ENCODE measurements at places on chromosomes 7 and 10.

DNA sequence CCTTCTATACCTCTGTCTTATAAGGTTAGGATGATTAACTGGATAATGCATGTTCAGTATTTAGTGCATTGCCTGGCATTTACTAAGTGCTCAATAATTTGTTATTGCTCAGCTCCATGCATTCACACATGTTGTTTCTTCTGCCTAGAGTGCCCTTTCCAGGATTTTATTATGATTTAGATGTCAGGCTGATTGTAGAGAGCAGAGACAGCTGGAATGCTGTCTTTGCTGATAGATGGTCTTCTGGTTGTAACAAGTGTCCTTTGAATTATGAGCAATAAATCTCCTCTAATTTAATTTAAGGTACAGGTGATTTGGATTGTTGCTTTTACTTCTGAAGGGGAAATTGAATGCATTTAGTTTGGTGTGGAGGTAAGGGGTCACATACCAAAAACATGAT is 548.0 kb downstream of the MAGI2 start:
- no peak for DNase-seq

DNA sequence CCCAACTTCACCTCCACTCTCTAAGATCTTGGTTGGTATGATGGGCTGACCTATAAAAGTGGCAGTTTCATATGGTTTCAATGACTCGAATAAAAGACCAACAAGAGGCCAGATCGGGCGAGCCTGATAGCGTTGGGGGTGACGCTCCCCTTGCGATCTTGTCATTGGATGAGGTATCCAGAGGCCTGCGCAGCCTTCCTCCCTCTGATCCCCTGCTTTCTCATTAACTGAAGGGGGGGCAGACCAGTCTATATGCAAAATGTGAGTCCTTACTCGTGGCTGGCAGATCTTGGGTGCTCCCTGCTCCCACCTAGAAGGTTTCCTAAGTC is 937 bp upstream of the COBL start:
- no peak for DNase-seq

DNA sequence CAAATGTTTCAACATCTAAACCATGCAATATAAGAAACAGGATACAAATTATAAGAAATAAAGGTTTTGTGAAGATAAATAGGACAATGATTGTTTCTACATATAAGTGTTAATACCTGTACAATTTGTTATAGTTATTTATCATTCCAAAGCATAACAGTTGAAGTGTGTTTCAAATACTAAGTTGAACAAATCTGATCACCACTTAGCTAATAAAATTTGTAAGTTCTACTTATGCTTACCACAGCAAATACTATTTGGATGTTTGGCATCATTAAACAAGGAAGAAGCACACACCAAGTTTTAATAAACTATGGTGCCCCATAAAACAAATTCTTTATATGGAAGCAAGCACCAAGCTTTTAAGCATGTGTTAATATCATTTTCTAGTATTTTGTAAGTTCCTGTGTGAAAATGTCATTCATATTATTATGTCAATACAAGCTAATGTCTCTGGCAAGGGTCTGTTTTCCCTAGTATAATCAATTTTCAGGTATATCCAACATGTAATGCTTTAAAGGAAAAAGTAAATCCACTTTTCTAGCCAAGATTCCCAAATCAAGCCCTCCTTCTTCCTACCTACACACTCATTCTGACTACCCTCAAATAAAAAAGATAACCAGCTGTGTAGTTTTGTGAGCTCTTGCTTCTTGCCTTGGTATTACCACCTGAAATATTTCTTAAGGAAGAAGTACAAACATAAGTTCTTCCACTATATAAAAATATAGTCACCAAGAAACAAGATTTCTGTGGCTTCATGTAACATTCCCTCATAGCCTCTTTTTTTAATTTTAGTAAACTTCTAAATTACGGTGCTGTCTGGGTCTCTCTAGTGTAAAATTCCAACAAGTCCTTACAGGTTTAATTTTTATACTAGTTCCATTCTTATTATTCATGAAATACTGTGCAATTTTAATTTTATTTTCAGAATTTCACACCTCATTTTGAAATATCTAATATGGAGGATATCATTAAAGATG is 9.2 kb downstream of the SKAP2 start:
- no peak for DNase-seq

DNA sequence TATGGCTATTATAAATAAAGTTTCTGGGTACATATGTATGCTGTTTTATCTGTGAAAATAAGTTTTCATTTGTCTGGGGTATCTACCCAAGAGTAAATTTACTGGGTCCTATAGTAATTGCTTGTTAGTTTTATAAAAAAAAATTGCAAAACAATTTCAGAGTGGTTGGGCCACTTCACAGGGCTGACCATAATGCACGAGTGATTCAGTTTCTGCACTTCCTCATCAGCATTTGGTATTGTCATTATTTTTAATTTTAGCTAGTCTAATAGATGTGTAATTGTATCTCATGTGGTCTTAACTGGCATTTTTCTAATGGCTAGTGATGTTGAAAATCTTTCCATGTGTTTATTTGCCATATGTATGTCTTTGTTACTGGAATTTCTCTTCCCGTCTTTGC is 452.4 kb upstream of the AKR1E2 start:
- DNase-seq = no peak

DNA sequence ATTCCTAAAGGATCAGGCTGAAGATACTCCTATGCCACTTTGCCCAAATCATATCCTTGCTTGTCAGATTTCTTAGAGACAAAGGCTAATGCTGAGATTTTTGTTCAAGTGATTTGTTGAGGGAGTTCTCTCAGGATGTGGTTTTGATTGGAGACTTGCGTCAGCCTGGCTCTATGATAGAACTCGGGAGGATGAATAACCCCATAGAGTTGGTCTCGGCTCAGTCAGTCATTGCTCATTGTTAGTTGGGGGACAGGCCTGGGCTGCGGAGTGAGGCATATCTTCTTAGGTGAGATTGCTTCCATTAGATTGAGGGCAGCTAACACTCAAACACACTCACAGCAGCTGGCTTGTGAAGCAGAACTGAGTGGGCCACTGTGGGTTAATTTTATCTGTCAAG is 203.4 kb downstream of the KIF20B start:
- no peak for DNase-seq

- DNase-seq = no peak
These were observed 89.6 kb downstream of the PPP1R17 start for GRCh38 chr7:31776616-31777015.

- DNase-seq = no peak
These were observed 365.2 kb upstream of the ZMIZ1 start for GRCh38 chr10:78703593-78703992.

DNA sequence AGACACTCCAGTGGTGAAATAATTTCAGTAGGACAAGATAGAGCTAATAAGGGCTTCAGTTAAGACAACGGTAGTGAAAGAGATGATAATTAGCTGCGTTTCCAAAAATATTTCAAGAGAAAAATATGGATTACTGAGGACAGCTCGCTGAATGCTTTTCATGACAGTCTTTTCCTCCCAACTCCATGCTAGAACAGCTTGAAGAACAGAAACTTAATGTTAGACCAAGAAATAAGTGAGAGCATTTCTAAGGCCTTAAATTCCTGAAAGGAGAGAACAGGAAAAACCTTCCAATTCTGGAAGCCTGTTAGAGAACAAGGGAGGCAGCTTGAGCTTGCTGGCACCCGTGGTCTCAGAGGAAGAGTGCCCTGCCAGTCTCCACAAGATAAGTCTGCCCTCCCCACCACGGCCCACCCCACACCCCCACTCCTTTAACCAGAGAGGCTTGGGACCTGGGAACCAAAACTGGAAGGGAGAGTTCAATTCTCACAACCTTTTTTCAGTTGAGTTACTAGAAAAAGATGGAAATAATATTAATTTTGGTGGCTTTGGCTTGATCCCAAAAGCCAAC is 1148.0 kb upstream of the CELF2 start:
- no peak for DNase-seq

DNA sequence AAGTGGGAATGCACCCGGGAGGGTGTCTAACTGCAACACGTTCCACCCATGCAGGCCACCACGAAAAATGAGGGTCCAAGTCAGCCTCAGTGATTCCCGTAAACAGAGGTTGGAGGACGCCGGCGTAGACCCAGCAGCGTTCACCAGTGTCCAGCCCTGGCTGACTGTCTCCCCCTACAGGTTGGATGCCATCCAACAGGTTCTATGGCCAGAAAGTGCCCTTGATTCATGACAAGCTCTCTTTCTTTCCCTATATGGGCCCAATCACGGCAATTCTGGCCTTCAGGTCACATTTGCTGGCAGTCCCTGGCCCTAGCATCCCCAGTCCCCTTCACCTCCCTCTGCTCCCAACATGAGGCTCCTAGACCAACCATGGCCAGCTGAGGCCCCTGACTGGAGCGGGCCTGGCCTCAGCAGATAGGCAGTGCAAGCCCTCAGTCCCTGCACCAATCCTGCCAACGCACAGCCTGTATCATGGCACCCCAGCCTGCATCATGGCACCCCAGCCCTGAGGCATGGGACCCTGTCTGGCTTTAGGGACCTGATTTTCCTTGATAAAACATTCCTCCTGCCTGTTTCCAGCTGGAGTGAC is 227.4 kb downstream of the GRID1 start:
- DNase-seq = no peak

DNA sequence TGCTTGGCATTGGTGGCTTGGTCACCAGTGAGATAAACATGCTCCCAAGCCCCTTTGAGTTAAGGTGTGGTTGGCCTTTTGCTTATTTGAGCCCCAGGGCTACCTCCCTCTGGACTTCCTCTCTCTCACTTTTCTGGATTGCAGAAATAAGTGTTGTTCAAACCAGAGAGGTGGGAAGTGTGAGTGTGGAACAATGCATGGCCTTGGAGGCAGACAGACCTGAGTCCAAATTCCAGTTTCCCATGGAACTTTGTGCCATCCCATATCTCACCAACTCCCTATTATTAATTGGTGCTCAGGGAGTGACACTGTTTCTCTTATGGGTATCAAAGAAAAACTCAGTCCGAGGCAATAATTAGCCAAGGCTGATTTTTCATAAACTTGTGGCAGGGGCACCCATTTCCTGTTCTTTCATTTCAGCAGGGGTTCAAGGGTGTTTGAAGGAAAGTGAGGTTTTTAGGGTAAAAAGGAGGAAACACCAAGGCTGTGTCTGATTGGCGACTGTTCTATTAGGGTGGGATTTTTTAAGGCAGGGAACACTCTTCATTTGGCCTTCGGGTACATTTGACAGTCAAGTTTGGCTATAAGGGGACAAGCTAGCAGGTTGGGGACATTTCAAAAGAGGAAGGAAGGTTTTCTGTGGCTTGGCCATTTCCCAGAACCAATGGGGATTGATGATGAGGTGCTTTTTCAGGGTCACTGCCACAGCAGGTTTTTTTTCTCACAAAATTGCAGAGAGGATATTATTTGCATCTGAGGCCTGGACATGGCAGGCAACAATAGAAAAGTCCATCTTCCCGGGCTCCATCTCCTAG is 148.8 kb upstream of the NPY start:
- DNase-seq = no peak

DNA sequence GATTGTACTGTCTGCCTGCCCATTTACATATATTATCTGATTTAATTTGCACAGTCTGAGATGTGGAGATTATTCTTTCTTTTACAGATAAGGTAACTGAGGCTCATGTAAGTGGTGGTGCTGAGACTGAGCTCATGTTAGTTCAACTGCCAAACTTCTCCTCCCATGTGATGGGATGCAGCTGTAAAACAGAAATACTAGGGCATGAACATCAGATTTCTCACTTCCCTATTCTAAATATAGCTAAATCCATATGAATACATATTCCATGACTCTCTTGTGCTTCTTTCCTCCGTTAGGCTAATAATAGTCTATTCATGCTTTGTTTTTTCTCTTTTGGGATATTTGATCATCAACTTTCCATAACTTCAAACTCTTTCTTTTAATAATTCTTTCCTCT is 84.7 kb downstream of the PTPRZ1 start:
- no peak for DNase-seq
